Activated CD8-positive, alpha-beta memory T cell treated with anti-CD3 and anti-CD28 coated beads for 48 hours (primary cell): ENCODE measurements at places on chromosomes 1 and 21.

- DNase-seq = peak; percentile 7
These were observed at the start of gene ACTN2 for GRCh38 chr1:236685917-236686814. Gene ACTN2, plus strand, starts transcription at chr1:236686499. Its CDS starts 175 bp downstream, at chr1:236686674.

DNA sequence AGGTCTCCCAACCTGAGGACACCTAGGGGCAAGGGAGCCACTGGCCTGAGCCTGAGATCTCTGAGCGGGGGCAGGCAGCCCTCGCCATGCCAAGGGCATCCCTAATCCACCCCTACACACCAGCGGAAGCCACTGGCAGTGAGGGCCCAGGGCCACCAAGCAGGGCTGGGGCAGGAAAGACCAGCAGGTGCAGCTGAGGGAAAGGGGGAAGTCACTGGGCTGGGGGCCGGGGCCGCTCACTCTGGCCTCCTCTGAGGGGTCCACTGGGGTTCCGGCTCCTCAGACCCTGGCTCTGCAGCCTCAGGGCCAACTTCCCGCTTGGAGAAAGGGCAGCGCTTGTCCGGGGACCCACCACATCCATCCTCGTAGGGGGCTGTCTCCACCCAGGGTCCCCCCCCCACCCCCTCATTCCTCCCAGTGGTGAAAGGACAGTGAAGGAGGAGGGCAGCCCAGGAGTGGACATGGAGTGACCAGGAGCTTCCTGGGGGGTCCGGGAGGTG lies 42.5 kb upstream of the ACTRT2 start:
- no peak for DNase-seq

DNA sequence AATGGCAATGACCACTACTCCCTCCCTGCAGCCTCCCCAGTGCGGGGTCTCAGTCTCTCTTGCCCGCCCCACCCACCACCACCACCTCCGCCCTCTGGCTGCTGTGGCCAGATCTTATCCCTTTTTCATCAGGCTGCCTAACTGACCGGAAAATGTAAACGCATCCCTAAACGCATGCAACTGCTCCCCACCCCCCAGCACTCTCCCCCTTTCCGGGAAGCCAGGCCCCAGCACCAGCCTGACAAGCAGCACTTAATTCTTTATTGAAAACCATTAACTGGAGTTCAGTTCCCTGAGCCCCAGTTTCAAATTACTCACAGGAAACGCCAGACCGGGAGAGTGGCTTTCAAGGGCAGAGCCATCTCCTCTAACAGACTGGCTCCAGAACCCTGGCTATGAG lies 147.7 kb downstream of the DMRTA2 start:
- no peak for DNase-seq

DNA sequence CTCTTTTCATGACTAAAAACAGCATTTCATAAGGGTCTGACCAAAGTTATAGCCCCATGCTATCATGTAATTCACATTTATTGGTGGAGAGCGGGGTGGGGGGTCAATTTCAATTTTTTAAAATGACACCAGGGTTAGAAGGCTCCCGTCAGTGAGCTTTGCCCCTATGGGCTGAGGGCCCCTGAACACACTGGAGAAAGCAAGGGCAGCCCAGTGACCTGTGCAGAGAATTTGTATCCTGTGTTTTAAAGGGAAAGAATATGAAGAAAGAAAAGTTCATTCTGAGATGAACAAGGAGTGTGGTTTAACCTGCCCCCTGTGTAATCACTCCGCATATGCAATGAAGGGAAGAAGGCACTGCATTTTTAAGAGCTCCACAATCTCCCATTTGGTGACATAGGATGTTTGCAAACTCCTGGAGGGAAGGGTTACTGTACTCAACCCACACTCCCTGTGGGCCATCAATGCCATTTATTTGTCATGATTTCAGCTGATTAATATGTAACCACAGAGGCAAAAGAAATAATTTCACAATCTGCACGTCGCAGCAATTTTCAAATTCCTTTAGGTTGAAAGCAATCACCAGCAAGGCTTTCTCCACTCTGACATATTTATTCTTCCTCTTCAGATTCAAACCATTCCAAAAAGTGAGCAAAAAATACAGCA lies 95.6 kb downstream of the ZNF281 start:
- no peak for DNase-seq

GRCh38 chr1:224450159-224450558 lies 15.6 kb upstream of the WDR26 start:
- DNase-seq = no peak

- DNase-seq = no peak
These were observed 45.4 kb downstream of the SELENOF start for GRCh38 chr1:86868477-86868876.

GRCh38 chr1:13945856-13946255 lies 245.9 kb downstream of the PRDM2 start:
- no peak for DNase-seq

DNA sequence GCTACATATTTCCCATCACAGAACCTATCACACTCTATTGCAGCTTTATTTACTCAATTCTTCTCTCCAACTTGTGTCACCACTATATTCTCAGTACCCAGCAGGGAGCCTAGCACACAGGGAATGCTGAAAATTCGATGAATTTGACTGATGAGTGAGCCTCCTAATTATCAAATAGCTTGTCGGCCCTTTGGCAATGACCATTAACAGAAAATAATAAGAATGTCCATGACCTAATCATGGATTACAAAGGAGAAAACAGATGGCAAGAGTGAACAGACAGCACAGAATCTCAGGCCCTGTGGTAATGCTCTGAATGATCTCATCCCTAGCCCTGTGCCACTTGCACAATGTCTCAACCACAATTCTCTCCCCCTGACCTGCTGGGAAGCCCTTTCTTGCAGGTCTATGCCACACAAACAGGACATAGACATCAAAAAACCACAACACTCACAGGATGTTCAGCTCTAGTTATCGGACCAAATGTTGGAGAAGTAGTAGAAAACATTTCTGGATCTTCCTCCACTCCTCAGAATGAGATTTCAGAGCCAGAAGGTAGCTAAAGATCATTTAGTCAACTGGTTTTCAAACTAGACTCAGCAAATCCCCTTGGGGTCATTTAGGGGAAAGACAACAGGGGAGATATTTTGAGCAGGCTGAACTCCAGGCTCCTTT lies 68.4 kb downstream of the LUZP1 start:
- no peak for DNase-seq
